ENCODE measurements at places on chromosomes 4 and X.

- DNase-seq, result no peak
Measured at GRCh38 chr4:138204507-138204906, 37.6 kb downstream of the SLC7A11 start.

GRCh38 chr4:94507281-94507680 lies 55.5 kb downstream of the PDLIM5 start:
- no peak for DNase-seq

DNA sequence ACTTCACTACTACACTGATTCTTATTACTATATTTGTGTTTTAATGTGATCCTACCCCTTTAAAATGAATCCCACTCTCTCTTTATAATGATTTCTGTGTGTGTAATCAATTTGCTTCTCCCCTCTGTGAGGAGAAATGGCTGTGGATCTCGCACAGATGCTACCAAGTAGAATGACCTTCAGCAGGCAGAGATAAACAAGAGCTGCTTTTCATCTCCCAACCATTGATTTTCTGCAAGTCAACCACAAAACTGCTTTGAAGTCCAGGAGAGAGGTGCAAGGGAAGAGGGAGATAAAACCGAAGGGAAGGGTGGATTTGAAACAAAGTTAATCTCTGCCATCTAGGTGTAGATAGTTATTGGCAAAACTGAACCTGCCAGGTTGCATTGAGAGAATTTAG lies 141.6 kb downstream of the NPNT start:
- DNase-seq, result no peak

- DNase-seq, result no peak
Measured at GRCh38 chrX:38612281-38612680, 50.9 kb downstream of the TSPAN7 start.

GRCh38 chr4:3243136-3243780 lies 5.7 kb upstream of the MSANTD1 start:
- no peak for DNase-seq

GRCh38 chr4:37902212-37902611 lies 11.3 kb downstream of the TBC1D1 start:
- DNase-seq, result no peak

DNA sequence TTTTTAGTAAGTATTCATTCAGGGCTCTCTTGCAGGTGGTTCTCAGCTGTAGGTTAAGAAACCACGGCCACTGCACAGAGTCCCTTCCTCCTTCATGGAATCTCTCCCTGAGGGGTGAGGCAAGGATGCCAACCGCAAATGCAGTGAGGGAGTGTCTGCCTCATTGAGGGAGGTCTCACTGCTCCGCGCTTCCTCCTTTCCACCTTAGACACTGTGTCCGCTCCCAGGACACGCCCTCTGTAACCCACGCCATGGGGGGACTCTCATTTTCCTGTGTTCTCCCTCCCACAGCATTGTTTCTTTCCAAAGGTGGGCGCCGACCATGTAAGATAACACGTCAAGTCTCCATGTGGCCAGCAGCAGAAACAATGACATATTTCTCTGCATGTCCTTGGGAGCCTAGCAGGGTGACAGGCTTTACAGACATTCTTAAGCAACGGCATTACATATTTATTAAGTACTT lies 63.2 kb downstream of the SEPSECS start:
- DNase-seq, result no peak

GRCh38 chrX:120755066-120755846 lies 120.4 kb downstream of the CT47B1 start:
- no peak for DNase-seq

GRCh38 chrX:153380691-153381090 lies 20.5 kb downstream of the PNMA6E start:
- no peak for DNase-seq

DNA sequence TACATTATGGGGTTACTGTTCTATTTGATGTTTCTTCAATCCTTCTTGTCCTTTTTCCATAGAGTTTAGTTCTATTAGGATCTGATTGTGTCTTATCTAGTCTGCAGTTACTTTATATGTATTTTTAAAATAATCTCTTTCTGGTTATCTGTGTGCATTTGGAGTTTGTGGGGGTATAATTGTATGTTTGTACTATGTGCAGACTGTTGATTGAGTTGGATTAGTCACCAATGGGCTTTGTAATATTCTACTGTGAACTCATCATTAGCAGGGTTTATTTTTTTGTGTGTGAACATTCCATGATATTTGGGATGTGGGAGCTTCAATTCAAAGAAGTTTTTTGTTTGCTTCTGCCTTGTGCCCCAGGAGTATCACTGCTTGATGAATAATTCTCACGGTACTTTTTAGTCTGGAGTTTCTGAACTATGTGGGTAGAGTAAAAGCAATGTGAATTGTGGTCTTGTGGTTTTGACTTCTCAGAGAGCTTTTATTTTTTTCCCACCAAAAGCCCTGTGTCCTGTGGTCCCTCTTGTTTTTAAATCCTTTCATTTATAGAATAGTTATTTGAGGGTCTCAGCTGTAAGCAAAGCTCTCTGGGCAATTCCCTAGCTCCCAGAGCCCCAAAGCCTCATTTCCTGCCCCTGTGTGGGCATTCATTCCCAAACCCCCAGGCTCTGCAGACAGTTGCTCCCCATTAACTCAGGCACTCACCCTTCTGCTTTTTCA lies 127.8 kb downstream of the PHKA2 start:
- peak; percentile 15 for DNase-seq

GRCh38 chr4:8282742-8283141 lies 13.2 kb downstream of the HTRA3 start:
- no peak for DNase-seq

GRCh38 chr4:66501997-66502396 lies 831.7 kb upstream of the EPHA5 start:
- DNase-seq, result no peak

DNA sequence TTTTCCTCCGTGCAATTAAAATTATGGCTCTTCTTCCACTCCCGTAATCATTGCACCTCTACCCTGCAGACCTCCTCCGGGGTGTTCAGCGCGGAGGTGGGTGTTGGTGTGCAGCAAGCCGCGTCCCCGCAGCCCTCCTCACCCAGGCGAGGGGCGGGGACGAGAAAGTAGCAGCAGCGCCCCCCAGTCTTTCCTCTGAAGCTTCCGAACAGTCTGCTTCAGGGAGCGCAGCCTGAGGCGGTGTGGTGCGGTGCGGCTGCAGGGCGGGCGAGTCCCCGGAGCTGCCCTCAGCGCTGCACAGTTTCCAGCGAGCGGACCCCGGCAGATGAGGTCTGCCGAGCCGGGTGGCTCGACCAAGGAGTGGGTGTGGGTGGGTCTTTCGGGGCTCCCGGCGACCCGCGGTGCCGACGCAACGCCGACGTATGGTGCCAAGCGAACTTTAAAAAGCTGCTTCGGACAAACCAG lies at the start of gene FRAS1:
FRAS1 (plus strand) TSS at position 189 of the 465 bp plus-strand sequence. CDS start 687 bp downstream, outside the sequence.
- DNase-seq, result no peak

- DNase-seq, result no peak
Measured at GRCh38 chrX:23773601-23774175, 9.3 kb upstream of the SAT1 start.

DNA sequence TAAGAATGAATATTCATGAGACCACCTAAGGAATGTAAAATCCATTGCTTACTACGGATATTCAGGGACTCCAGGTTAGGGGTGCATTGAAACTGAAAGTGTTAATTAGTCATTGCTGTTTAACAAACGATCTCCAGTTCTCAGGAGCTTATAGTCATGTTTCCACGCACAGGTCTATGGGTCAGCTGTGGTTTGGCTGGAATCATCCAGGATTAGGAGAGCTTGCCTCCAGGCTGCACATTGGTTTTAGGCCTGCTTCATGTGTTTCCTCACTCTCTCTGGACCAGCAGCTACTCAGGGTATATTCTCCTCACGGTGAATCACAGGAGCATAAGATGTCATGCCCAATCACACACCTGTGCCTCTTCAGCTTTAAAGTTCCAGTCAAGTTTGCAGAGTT lies 98.9 kb downstream of the ATXN3L start:
- DNase-seq, result no peak

GRCh38 chr4:159137176-159137575 lies 34.3 kb downstream of the RAPGEF2 start:
- DNase-seq, result no peak
